Activated T-cell treated with anti-CD3 and anti-CD28 coated beads, Interleukin-2, amount 50 U/mL, for 72 hours (primary cell): ENCODE measurements at places on chromosomes 7 and 10. TPM values are rescaled to one million over a fixed set of nuclear protein-coding genes. Genes with fewer than 3 reads are reported as not detected.

DNA sequence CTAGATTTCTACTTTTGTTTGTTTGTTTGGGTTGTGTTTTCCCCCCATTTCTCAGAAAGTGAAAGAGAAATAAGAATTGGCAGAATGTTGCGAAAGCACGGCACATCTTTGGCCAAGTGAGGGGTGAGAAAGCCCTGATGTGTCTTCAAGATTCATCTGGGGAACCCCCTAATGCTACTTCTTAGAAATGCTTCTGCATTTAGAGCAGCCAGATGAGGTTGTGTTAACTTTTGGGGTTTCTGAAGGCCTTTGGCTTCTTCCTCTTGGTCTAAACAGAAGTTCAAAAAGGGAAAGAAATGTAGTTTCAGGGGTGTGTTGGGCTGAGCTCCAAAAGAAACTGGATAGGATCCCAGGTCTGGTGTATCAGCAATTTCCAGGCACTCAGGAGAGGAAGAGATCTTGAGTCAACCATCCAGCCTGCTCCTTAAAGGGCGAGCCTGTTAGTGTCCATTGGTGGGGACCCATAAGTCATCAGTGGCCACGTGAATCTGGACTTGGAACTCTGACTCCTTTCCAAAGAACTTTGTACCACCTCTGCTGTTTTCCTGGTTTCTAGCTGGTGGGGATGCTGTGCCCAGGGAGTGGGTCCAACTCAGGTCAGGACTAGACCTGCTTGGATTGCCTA lies 6.5 kb downstream of the DUSP5 start:
- peak overlapping the region; percentile 100 for H3K4me3 ChIP-seq
- H3K4me1 ChIP-seq = peaks cover 95% of the 10 kb centered on the region
- H3K27me3 ChIP-seq = no peaks in the 10 kb centered on the region
- DNase-seq = peak; percentile 77
- H3K27ac ChIP-seq = peak overlapping the region; percentile 100

- H3K27ac ChIP-seq = no peak overlapping the region
- H3K4me1 ChIP-seq = no peaks in the 10 kb centered on the region
- H3K36me3 ChIP-seq = peaks cover 4% of the 10 kb centered on the region
- DNase-seq = no peak
- no peak overlapping the region for H3K4me3 ChIP-seq
These were observed 20.9 kb upstream of the CYP3A43 start for GRCh38 chr7:99806839-99807478.

DNA sequence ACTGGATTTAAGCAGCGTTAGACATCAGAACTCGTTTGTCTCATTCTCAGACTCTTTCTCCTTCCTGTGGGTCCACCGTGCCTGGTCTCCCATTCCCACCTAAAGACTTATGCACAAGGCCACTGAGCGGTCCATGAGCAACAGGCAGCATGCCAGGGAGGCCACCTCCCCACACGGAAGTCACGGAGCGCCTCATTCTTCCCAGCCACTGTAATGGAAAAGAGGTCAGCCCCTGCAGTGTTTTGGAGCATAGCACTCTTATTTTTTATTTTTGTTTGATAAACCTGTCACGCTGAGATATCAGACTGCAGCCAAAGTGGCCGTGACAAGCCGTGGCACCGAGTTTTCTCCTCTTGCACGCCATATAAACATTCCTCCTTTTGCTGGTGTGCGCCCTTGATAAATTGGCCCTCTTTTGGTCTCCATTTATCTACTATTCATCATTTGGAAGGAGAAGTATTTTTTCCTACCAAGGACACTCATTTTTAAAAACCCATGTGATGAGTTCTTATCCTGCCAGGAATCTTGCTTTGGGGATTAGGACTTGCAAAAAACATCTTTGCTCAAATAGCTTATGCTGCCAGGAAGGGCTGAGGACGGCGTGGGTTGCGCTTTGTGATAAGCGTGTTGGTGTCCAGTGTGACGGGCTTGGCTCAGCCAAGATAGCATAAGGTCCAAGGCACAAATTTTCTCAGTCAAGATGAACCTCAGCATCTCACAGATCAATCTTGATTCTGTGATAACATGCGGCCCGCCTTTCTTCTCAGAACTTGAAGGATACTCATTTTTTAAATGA lies 206.0 kb downstream of the CCDC3 start:
- no peaks in the 10 kb centered on the region for H3K27me3 ChIP-seq
- H3K27ac ChIP-seq = no peak overlapping the region
- H3K36me3 ChIP-seq = peaks cover 3% of the 10 kb centered on the region
- H3K4me3 ChIP-seq = no peak overlapping the region
- DNase-seq = no peak

DNA sequence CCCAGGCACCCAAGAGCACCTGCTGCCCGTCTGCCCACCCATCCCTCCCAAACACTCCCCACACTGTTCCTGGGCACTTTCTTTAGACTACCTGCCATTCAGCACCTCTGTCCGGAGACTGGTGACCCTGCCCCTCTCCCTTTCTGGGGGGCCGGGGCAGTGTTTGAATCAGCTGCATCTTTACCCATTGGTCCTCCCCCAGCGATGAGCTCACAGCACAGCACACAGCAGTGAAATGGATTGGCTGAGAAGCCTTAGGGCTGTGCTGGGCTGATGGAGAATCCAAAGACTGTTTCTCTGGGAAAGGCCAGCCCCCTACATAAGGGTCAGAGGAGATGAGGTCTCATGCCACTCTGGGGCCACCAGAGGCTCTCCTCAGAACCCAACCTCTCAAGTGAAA lies 40.2 kb downstream of the VWA2 start:
- H3K36me3 ChIP-seq = no peaks in the 10 kb centered on the region
- no peak for DNase-seq
- no peak overlapping the region for H3K4me3 ChIP-seq
- peaks cover under 1% of the 10 kb centered on the region for H3K27me3 ChIP-seq
- H3K4me1 ChIP-seq = no peaks in the 10 kb centered on the region

HOXA13 gene
- total RNA-seq = not detected

GRCh38 chr10:112588225-112588990 lies 141.4 kb downstream of the VTI1A start:
- peaks cover 12% of the 10 kb centered on the region for H3K36me3 ChIP-seq
- H3K27ac ChIP-seq = no peak overlapping the region
- H3K27me3 ChIP-seq = no peaks in the 10 kb centered on the region
- no peak for DNase-seq
- no peak overlapping the region for H3K4me3 ChIP-seq

BHLHA15 gene
- 0.65 TPM for total RNA-seq

ZEB1 gene
- 45.4 TPM for total RNA-seq

GRCh38 chr7:140521421-140521820 lies 42.1 kb upstream of the MKRN1 start:
- no peak overlapping the region for H3K4me3 ChIP-seq
- H3K27me3 ChIP-seq = peaks cover 8% of the 10 kb centered on the region
- DNase-seq = no peak
- peaks cover 16% of the 10 kb centered on the region for H3K4me1 ChIP-seq
- H3K36me3 ChIP-seq = no peaks in the 10 kb centered on the region

GRCh38 chr7:39407723-39408122 lies 158.5 kb upstream of the YAE1 start:
- H3K4me1 ChIP-seq = peaks cover 21% of the 10 kb centered on the region
- DNase-seq = no peak
- no peak overlapping the region for H3K27ac ChIP-seq
- H3K36me3 ChIP-seq = no peaks in the 10 kb centered on the region
- H3K4me3 ChIP-seq = no peak overlapping the region

DNA sequence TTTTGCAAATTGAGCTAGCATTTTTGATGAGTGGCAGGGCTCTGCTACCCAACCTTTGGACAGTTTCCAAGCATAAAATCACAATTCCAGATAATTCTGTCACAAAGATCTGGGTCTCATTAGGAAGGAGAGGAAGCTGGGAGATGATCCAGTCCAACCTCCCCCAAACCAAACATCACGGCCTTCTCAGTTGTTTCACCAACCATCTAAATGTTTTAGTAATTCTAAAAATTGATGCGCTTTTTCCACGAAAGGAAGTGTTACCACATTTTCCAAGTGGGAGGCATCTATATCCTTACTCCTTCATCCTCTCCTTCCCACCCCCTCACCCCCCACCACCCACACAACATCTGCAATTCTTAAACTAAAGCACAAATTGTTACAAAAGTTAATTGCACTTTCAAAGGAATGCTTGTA lies 108.3 kb downstream of the EGFR start:
- no peak for DNase-seq
- H3K27me3 ChIP-seq = peaks cover 20% of the 10 kb centered on the region
- no peak overlapping the region for H3K27ac ChIP-seq
- H3K36me3 ChIP-seq = no peaks in the 10 kb centered on the region
- no peak overlapping the region for H3K4me3 ChIP-seq

GRCh38 chr10:91590142-91590903 lies 42.5 kb downstream of the PPP1R3C start:
- H3K4me3 ChIP-seq = no peak overlapping the region
- H3K36me3 ChIP-seq = no peaks in the 10 kb centered on the region
- H3K4me1 ChIP-seq = no peaks in the 10 kb centered on the region
- H3K27ac ChIP-seq = no peak overlapping the region
- DNase-seq = no peak

DNA sequence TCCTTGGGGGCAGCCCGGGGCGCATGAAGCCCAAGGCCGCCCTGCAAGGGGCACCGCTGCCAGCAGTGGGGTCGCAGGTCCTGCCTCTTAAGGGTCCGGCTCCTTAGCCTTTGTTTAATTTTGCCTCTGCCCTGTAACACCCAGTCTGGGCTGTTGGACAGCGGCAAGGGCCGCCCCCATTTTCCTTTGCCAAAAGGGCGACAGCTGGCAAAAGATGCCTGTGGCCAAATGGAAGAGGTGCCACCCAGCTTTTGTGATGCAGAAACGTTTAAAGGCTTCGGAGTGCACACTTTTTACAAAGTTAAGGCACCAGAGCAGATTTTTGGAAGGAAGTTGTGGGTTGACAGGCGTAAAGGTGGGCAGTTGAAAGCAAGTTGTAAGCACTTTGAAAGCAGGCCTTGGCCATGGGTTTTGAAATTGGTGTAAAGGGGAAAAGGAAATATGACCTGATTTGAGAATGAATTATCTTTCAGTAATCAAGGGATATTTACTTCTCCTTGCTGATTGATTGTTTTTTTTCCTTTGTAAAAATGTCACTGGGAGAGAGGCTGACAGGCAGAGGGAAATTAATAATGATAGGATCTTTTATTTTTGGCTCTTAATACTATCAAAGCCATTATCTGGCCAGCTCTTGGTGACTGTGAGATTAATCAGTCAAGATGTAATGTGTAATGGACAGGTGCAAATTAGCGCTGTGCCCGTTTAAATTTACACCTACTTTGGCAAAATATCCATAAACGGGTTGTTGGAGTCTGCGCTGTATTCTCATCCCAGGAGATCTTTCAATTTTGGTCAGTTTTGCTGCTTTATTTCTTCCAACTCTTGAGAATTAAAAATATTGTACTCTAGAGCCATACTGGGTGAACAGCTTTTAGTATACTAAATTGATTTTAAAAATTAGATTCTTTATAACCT lies 1.2 kb downstream of the CASD1 start:
- peaks cover 2% of the 10 kb centered on the region for H3K36me3 ChIP-seq
- DNase-seq = peak; percentile 31
- H3K4me3 ChIP-seq = peak overlapping the region; percentile 86
- peaks cover 51% of the 10 kb centered on the region for H3K4me1 ChIP-seq

DNA sequence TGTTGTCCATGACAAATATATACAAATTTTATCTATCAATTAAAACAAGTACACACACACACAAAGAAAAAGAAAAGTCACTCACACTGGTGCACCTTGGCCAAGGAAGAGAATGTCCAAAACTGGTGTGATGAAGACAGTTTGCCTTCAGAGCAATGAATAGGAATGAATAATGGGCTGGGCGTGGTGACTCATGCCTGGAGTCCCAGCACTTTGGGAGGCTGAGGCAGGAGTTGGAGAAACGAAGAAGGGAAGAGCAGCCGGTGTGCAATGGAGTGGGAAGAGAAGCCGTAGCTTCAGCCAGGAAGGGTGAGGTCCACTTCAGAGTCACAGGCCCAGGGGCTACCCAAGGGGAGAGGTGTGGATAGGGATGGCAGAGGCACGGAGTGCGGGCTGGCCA lies 253.6 kb downstream of the CCSER2 start:
- DNase-seq = no peak
- H3K27me3 ChIP-seq = peaks cover 12% of the 10 kb centered on the region
- H3K4me1 ChIP-seq = no peaks in the 10 kb centered on the region
- no peak overlapping the region for H3K27ac ChIP-seq
- H3K36me3 ChIP-seq = no peaks in the 10 kb centered on the region
- no peak overlapping the region for H3K4me3 ChIP-seq

DNA sequence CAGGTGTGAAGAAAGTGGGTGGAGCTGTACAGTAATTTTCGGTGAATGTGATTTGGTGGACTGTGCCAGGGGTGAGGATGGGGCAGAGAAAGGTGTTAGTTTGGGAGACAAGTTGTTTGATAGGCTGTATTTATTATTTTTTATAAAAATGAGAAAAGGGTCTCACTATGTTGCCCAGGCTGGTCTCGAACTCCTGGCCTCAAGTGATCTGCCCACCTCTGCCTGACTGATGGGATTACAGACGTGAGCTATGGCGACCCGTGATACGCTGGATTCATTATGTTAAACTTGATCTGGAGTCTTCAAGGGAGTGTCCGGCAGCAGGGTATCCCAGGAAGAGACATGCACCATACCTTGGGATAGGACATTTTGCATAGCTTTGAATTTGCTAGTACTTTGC lies 1.3 kb downstream of the KAT6B start:
- peak overlapping the region; percentile 95 for H3K27ac ChIP-seq
- H3K27me3 ChIP-seq = no peaks in the 10 kb centered on the region
- peaks cover 4% of the 10 kb centered on the region for H3K36me3 ChIP-seq

- H3K4me1 ChIP-seq = peaks cover 42% of the 10 kb centered on the region
- H3K4me3 ChIP-seq = no peak overlapping the region
- no peak overlapping the region for H3K27ac ChIP-seq
These were observed 33.6 kb downstream of the VSTM4 start for GRCh38 chr10:49081547-49082275.

GIMAP6 gene
- total RNA-seq = 41.6 TPM

- H3K4me1 ChIP-seq = no peaks in the 10 kb centered on the region
- no peak overlapping the region for H3K27ac ChIP-seq
- no peak overlapping the region for H3K4me3 ChIP-seq
- no peak for DNase-seq
- no peaks in the 10 kb centered on the region for H3K36me3 ChIP-seq
These were observed 88.6 kb upstream of the PFKP start for GRCh38 chr10:2978574-2979273.
